Temporal lobe (tissue), 4 donors: ENCODE measurements at places on chromosomes 5 and 9. TPM values are rescaled to one million over a fixed set of nuclear protein-coding genes. Genes with fewer than 3 reads are reported as not detected.

Gene SPOCK1
- 93.4 TPM for total RNA-seq

Gene SPINK6
- not detected for total RNA-seq

Gene ARHGEF39
- total RNA-seq, result 0.25 TPM

Gene LCN15
- not detected for total RNA-seq

Gene FYB1
- total RNA-seq, result 1.5 TPM

Gene NPR3
- 15.2 TPM for total RNA-seq

Gene OGN
- 22.9 TPM for total RNA-seq

Gene URM1
- total RNA-seq, result 15.2 TPM

Gene RASGEF1C
- 21.4 TPM for total RNA-seq

Gene ANKRD55
- total RNA-seq, result 1.2 TPM
